A549 treated with Mapracorat at 1 μM for 4 hours (cell line): ENCODE measurements at places on chromosomes 13 and 19. TPM values are rescaled to one million over a fixed set of nuclear protein-coding genes. Genes with fewer than 3 reads are reported as not detected.

The SWSAP1 gene
- total RNA-seq: 1.8 to 2.5 TPM (median 2.0 TPM) in 5 replicates

The HSH2D gene
- total RNA-seq: 0.08 to 0.12 TPM (median 0.09 TPM) in 3 of 5 replicates, not detected in the others

The PSG1 gene
- 0.13 to 0.33 TPM (median 0.17 TPM) in 5 replicates for total RNA-seq

The DAND5 gene
- 0.09 to 0.12 TPM in 2 of 5 replicates, not detected in the others for total RNA-seq

The ZIC5 gene
- 2.3 to 3.0 TPM (median 2.5 TPM) in 5 replicates for total RNA-seq

The GIPC3 gene
- total RNA-seq: 0.17 to 0.26 TPM (median 0.23 TPM) in 5 replicates

The SNAPC2 gene
- 19.2 to 30.9 TPM (median 28.9 TPM) in 5 replicates for total RNA-seq

The S1PR4 gene
- 0.08 to 0.33 TPM (median 0.22 TPM) in 4 of 5 replicates, not detected in the other for total RNA-seq

The TGFBR3L gene
- total RNA-seq: 0.42 to 2.8 TPM (median 1.8 TPM) in 5 replicates

The POLR1G gene
- 43.6 to 52.2 TPM (median 46.4 TPM) in 5 replicates for total RNA-seq
